ENCODE measurements at places on chromosomes 1 and 21.

GRCh38 chr1:70528590-70529333, 117.7 kb downstream of the CTH start:
- DNase-seq, result no peak

GRCh38 chr1:14913482-14914177, 239.9 kb upstream of the TMEM51 start:
- no peak for DNase-seq

DNA sequence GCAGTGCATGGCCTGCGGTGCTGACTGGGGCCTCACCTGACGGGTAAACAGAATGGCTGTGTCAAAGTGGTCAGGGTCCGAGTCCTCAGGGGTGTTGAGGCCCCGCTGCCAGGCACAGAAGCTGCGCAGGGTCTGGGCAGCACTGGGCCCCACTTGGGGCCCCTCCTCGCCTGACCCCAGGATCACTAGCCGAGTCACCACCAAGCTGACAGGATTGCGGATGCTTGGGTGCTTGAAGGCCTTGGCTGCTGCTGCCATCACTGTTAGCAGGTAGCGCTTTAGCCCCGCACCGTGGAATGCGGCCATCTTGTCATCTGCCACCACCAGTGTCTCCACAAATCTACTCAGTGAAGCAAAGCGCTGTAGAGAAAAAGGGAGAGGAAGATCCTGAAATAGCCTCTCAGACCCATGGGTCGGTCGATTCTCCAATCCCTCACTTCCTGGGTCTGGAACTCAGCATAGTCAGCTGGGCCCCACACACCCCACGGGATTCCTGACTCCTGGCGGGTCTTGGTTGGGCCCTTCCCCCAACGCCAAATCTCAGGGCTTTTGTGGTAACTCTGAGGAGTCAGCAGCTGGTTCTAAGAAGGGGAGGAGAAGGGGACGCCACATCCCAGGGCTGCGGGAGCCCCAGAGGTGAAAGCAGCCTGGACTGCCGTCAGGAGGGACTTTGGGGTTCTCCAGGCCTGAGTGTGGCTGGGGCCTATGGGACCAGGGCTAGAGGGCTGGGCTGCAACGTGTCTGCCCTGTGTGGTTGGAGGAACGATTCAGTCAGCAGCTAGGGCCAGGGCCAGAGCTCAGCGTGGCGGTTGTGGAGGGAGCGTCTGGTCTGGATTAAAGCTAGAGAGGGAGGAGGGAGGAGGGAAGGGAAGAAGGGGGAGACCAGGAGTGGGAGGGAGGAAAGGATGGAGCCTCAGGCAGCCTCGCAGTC, 2.1 kb downstream of the ADAMTS4 start:
- no peak for DNase-seq

- DNase-seq, result no peak
Observed at GRCh38 chr1:157484573-157484972, 67.7 kb downstream of the FCRL5 start.

GRCh38 chr21:38679534-38679933, 126.2 kb upstream of the ETS2 start:
- DNase-seq, result peak; percentile 66

GRCh38 chr1:93828367-93828755, 50.6 kb downstream of the DNTTIP2 start:
- DNase-seq, result no peak

DNA sequence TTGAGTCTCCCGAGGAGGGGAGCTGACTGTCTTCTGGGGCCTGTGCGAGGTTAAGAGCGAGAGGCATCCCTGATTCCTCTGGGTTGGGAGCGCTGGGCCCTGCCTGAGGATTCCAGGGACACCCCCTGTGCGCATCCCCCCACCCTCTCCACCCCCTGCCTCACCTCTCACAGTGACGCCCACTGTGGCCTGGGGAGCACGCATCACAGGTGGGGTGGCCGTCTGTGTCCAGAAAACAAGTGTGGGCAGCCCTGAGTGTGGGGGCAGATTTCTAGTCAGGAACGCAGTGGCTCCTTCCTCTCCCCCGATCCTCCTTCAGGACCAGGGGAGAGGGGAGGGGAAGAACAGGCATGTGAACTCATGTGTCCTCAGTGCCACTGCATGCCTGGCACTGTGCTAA, 61.7 kb downstream of the LDLRAD2 start:
- DNase-seq, result no peak

GRCh38 chr1:53500204-53501064, 41.2 kb downstream of the DMRTB1 start:
- DNase-seq, result no peak

GRCh38 chr1:38775175-38775845, 84.3 kb downstream of the RRAGC start:
- DNase-seq, result no peak

- no peak for DNase-seq
Observed at GRCh38 chr1:29524285-29525065, 288.2 kb downstream of the PTPRU start.
